ENCODE measurements at places on chromosomes 3 and 15. TPM values are rescaled to one million over a fixed set of nuclear protein-coding genes. Genes with fewer than 3 reads are reported as not detected.

Gene AQR
- total RNA-seq, result 16.1 TPM

GRCh38 chr15:60315878-60316277 is 81.9 kb downstream of the ANXA2 start:
- no peak for DNase-seq

GRCh38 chr3:68271145-68271544 is 616.7 kb upstream of the SUCLG2 start:
- DNase-seq, result no peak

DNA sequence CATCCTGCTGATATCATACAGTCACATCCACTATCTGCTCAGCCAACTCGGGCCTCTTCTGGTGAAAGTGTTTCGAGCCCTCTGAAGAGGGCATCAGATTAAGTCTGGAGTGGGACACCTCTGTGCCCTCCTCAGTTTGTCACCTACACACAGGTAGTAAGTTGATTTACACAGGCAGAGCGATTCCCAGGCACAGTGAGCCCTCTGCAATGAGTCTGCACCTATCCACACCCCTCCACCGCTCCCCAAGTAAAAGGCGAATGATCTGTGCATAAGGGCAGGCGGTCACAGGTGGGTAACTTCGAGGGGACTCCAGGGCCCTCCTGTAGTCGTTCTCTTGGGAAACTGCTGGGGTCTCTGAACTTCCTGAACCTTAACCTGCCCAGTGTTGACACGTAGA is 152.0 kb downstream of the ATP10A start:
- no peak for DNase-seq

DNA sequence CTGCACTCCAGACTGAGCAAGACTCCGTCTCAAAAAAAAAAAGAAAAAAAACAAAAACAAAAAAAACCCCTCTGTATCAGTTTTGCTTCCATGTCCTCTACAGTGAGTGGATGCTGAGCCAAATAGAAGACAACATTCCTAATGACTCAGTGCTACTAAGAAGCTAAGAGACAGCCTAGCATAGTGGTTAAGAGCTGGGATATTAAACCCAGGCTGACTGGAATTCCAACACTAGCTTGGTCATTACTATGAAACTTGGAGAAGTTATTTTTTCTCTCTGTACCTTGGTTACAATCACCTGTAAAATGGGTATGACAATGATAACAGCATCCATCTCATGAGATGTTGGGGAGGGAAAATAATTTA is 60.9 kb upstream of the PYGO1 start:
- no peak for DNase-seq

Gene RETNLB
- not detected for total RNA-seq

Gene MFN1
- total RNA-seq, result 33.5 TPM

Gene FILIP1L
- total RNA-seq, result 22.0 TPM

Gene SLC25A36
- total RNA-seq, result 29.8 TPM

- no peak for DNase-seq
Measured at GRCh38 chr3:25520926-25521559, 93.0 kb downstream of the RARB start.

Gene MINAR1
- total RNA-seq, result 0.44 TPM

DNA sequence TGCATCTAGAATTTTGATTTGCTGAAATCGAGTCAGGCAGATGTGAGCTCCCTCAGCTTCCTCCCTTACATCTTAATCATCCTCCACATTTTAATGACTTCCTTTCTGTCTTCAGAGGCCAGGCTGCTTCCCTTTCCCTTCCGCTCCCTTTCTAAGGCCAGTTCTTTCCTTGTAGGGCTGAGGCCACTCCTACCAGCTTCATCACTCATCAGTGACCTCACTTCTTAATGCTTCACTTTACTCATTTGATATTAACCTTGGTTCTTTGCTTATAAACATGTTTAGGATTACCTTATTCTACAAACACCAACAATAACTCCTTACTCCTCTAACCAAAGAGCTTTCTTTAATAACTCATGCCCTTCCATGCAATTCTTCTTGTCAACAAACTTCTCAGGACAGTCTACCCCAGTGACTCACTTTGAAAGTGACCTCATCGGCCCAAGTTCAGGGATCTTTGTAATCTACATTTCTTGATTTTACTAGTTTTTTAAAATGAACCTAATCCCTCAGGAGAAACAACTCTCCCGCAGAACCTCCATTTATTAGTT is 23.9 kb downstream of the ILDR1 start:
- DNase-seq, result no peak

DNA sequence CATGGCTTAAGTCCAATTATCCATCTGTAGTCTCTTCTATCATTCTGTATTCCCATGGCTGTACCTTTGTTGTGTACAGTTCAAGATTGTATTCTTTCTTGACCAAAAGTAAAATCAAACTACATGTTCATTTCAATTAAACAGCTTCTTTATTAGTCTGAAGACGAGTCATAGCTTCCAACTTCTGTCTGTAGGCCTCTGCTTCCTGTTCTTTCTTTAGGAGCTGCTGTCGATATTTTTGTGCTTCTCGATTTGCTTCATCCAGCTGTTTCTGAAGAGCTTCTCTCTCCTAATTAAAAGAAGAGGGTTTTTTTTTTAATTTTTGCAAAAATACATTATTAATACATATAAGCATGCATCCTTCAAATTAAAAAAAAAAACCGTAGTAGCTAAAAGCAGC is 13.0 kb upstream of the HDC start:
- DNase-seq, result no peak

- DNase-seq, result no peak
Measured at GRCh38 chr15:36926427-36926825, 173.9 kb downstream of the MEIS2 start.

GRCh38 chr3:45746165-45746776 is 50.1 kb downstream of the SLC6A20 start:
- DNase-seq, result no peak

Gene CIP2A
- 5.0 TPM for total RNA-seq

Gene MELTF
- 0.40 TPM for total RNA-seq

DNA sequence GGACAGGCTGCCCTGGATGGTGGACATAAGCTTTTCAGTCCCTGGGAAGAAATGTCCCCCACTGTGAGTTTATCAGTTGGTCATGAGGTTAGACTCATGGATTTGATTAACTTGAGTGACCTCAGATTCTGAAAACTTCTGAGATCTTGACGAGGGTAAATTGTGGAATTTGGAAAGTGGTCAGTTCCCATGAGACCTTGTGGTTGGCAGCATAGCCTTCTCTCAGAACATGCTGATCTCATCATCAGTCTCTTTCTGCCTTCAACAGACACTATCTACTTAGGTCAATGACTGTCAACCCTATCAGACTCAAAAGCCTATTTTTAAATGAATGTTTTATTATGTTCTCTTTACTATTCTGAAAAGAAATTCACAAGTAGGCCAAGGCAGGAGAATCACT is 45.6 kb upstream of the NDUFB4 start:
- DNase-seq, result no peak

GRCh38 chr3:183779896-183780465 is 45.4 kb downstream of the MAP6D1 start:
- no peak for DNase-seq

DNA sequence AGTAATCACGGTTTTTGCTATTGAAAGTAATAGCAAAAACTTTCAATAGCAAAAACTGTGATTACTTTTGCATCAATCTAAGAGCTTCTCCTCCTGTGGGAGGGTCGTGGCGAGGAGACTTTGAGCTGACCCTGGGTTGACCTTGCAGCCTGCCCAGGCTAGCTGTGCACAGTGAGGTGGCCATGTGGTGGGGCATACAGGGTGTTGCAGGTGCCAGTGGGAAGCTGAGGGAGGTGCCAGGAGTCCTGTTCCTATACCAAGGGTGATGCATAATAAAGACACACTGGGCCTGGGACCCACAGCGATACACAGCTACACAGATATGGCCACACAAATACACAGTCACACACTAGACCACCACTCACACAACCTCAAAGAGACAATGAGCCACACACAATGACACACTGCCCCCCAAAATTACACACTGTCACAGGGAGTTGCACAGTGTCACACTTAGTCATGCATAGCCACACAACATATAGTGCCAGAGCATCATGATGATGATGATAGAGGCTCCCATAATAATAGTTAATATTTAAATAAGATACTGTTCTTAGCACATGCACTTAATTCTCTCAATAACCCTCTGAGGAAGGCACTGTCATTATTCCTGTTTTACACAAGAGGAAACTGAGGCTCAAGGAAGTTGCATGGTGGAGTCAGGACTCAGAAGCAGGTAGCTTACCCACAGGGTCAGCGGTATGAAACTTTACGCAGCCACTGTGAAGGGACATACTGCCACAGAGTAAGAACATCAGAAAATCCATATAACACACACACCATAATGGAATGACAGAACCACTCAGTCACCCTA is 6.3 kb downstream of the PLCD1 start:
- no peak for DNase-seq

Gene DUOXA2
- not detected for total RNA-seq

- DNase-seq, result peak; percentile 17
Measured at GRCh38 chr3:119380697-119381096, 82.7 kb downstream of the TMEM39A start.

Data from lung microvascular endothelial cell (primary cell).